ENCODE measurements at places on chromosomes 3 and 15.
A peak's percentile ranks its signal among the peaks of the same experiment; 100 is the strongest.

- no peak for DNase-seq
Measured at GRCh38 chr15:73936181-73936580, 9.9 kb downstream of the LOXL1 start.

GRCh38 chr15:63145426-63145825 lies 11.9 kb downstream of the RPS27L start:
- DNase-seq: no peak

- DNase-seq: no peak
Measured at GRCh38 chr15:62770111-62770660, 272.4 kb upstream of the TPM1 start.

DNA sequence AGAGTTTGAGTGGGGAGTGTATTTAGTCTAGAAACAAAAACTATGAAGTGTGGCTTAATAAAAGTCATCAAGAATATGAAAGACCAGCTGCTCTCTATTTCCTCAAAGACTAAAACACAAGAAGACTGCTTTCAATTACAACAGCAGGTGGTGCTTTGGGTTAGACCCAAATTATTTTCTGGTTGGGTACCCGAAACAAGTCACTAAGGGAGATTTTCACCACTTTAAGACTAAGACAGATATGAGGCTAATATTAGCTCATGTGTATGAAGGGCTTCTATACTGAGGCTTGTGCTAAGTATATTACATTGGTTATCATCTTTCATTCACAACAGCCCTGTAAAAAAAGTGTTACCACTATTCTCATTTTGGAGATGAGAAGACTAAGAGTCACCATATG lies 43.1 kb downstream of the COL8A1 start:
- no peak for DNase-seq

- DNase-seq: no peak
Measured at GRCh38 chr3:17394541-17395155, 347.8 kb downstream of the TBC1D5 start.

- DNase-seq: no peak
Measured at GRCh38 chr15:91249591-91249990, 149.5 kb downstream of the SV2B start.

DNA sequence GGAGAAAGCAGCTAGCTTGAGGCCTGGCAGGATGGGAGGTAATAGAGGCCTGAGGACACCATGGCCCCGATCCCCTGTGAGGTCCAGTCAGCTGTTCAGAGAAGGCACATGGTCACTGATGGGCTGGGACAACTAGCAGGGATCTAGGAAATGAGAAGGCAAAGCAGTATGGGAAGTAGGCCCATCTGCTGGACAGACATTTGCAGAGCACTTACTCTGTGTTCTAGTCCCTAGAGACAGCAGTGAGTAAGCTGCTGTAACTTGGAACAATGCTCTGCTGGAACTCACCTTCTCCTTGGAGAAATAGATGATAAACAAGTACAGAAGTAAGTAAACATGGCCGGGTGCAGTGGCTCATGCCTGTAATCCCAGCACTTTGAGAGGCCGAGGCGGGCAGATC lies 7.1 kb downstream of the ECE2 start:
- no peak for DNase-seq

- DNase-seq: no peak
Measured at GRCh38 chr3:72614394-72615074, 233.7 kb downstream of the SHQ1 start.

DNA sequence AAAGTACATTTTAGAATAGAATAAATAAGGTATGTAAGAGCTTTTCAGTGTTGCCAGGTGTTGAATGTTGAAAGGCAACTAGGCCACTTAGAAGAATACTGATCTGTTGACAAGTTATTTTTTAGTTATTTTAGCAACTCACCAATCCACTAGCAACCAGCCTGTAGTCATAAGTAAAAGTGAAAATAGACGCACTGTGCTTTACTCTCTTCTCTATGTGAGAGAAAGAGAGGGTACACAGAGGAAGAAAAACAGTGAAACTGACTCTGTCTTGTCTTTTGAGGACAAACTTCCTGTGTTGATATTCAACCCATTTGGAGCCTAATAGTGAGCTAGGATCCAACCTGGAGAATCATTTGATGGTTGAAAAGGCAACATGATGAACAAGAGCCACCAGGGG lies 327.1 kb upstream of the GOLIM4 start:
- DNase-seq: no peak

- peak; percentile 11 for DNase-seq
Measured at GRCh38 chr15:90716317-90716975, 700 bp upstream of the BLM start.

DNA sequence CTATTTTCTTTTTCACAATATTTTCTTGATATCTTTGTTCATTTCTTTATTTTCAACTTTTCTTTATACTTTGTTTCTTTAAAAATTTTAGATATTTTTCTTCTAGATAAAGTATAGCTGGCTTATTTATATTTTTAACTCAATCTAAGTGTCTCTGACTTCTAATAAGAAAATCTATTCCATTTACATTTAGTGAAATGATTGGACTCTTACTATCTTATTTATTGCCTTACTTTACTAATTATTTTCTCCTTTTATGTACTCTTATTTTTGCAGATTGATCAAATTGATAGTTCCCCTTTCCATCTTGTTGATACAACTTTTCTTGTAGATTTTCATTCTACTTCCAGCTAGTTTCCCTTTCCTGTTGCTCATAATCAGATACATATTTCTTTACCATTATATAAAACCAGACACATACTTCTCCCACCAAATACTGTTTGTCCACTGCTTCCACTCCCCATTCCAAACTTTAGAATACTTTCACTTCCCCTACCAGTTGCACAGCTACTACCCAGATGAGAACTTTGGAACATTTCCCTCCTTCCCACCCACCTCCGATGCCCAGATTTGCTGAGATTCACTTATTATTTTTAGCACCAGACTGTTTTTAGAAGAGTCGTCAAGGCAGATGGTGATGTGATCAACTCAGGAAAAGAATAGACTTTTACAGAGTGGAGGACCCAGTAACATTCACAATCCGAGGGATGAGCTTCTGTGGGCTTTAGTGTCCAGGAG lies 151.5 kb downstream of the LIPC start:
- DNase-seq: no peak

- DNase-seq: no peak
Measured at GRCh38 chr15:69853544-69853951, 244.2 kb downstream of the TLE3 start.

DNA sequence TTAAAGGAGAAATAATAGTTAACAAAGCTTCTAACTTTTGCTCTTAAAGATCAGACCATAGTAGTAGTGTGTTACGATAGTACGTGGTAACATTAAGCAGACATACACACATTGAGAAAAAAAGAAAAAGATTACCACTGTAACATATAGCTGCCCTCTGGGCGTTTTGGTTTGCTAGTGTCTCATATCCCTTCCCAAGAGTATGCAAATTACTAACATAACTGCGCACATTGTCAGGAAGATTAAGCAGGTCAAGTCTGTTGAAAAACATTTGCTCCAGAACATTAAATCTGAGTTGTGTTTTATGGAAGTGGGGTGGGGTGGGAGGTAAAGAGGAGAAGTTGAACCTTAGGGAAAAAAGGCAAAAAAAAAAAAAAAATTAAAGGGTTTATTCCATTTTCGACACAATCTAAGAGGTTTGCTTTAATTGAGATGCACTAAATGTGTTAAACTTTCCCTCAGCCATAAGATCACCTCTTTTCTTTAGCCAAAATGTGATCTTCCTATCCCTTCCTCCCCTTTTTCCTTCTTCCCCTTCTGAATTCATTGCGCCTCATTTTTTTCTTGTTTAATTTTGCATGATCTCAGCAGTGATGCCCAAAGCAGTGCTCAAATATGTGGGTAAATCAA lies 1.5 kb upstream of the LRIG1 start:
- DNase-seq: no peak

- DNase-seq: no peak
Measured at GRCh38 chr3:76735152-76735551, 304.7 kb upstream of the ROBO2 start.

GRCh38 chr3:3296979-3297381 lies 117.5 kb upstream of the CRBN start:
- no peak for DNase-seq

DNA sequence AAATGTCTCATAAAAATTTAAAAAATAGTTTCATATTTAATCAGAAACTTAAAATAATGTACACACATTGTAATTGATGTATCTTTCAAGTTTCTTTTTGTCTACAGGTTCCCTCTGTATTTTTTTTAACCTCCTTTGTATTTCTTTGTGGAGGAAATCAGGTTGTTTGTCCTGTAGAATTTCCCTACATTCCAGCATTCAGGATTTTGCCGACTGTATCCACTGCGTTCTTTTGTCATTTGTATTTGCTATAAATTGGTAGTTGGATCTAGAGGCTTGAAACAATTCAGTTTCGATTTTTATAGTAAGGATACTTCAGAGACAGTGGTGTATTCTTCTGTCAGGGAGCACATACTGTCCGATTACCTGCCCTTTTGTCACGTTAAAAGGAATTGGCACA lies 367.2 kb downstream of the SOX2 start:
- no peak for DNase-seq

DNA sequence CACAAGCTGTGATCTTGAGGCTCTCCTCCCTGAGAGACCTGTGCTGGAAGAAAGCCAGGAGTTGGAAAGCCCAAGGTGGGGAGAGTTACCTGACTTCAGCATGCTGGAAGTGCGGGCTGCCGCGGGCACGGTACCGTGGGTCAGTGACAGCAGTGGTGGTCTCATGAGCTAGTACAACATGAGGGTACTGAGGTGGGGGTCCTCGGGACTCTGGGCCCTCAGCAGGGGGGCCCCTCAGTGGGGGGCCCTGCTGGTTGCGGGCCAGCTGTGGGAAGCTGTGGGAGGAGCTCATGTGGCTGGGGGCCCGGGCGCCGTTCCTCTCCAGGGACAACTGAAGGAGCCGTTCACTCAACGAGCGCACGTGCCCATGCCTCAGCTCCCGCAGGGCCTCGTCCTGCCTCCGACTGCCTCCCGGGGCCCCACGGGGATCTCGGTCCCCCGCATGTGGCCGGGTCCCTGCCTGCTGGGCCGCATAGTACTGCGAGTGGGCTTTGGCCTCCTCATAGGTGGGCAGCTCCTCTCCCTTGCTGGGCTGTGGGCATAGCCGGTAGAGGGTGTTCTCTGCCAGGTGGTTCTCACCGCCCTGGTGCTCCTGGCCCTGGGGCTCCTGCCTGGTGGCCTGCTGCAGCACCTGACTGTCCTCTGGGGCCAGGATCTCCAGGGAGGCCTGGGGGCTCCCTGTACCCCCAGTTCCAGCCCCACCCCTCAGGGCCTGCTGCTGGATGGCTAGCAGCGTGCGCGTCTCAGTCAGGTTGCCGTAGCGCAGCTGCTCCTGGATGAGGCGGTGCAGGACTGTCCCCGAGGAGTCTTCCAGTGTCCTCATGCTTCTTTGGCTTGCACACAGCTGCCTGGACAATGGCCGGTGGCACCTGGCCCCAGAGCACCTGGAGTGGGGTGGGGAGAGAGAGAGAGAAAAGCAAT lies 3.4 kb downstream of the AMOTL2 start:
- DNase-seq: no peak

DNA sequence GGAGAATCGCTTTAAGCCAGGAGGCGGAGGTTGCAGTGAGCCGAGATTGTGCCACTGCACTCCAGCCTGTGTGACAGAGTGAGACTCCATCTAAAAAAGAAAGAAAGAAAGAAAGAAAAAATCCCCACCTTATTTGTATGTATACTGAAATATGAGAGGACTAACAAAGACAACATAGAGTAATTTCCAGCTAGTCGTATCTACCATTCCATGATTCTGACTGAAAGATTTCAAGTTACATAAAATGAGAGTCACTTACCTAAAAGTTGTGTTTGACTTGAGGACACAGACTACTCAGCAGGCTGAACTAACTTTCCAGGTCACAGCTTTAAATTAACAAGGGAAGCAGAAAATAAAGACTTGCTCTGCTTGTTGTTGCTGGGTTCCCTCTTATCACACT lies 18.8 kb upstream of the PRKCI start:
- DNase-seq: no peak

DNA sequence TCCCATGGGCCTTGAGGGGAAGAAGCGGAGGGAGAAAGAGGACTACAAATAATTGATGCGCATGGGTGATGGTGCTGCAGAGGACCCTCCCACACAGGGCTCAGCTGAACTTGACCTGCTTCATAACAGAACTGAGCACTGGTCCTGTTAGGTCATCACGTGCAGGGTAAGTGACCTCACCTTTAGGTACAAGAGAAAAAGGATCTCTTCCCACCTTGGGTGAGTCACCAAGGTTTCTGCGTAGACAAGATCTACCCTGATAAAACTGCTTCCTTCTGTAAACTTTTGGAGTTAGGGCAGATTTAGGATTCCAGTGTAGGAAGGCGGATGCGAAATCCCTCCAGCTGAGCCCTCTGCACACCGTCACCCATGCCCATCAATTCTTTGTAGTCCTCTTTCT lies 67.1 kb downstream of the FEM1B start:
- no peak for DNase-seq

DNA sequence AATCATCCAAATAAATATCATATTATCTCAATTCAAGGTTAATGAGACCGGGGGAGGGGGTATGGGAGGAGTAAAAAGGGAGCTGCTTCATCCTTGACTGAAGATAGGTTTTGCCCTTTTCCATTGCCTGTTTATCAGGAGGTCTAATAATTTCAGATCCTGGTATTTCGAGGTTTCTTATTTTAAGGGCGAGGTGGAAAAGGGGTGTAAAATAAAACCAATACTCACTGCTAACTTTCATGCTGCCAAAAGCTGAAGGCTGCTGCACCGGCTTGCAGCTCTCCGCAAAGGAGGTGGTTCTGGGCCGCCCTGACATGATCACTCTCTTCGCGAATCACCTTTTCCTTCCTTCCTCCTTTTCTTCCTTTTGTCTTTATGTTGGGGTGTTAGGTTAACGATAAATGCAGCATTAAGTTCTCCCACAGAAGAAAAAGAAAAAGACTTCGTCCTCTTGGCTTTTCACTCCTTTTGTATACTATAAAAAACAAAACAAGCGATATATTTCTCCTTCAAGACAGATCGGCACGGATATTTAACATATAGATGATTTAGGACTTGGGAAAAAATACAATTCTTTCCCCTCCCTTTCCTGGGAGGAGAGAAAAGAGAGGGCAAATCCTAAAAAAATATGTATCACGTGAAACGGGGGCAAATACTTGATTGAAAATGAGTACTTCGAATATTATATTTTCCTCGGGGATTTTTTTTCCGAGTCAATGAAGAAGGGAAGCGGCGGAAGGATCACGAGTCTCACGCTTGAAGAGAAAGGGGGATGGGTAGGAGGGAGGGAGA lies 932 bp downstream of the GSK3B start:
- peak; percentile 52 for DNase-seq

GRCh38 chr3:126923895-126924294 lies 59.0 kb upstream of the PLXNA1 start:
- no peak for DNase-seq

DNA sequence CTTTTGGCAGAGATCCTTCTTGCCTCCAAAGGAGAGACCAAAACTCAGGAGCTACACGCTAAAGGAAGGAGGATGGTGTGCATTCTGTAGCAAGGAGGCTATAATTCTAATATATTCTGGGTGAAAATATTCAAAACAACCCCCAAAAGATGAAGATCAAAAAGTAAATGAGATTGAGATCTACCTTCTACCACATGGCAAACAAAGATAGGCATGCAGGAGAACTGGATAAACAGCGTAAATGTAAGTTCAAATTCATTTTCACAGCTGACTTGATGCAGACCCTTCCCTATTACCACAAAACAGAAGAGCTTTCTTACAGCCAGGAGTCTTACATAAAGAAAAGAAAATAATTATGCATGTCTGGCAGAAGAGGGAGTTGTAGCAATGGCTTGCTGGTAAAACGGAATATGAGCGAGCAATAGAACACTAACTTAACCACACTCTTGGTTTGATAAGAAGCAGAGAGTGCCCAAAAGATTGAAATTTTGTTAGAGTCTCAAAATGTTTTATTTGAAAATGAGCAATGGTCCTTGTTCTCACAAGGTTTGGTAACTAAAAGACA lies 272.7 kb downstream of the MECOM start:
- DNase-seq: no peak
